ENCODE measurements at places on chromosomes 1 and 21.

DNA sequence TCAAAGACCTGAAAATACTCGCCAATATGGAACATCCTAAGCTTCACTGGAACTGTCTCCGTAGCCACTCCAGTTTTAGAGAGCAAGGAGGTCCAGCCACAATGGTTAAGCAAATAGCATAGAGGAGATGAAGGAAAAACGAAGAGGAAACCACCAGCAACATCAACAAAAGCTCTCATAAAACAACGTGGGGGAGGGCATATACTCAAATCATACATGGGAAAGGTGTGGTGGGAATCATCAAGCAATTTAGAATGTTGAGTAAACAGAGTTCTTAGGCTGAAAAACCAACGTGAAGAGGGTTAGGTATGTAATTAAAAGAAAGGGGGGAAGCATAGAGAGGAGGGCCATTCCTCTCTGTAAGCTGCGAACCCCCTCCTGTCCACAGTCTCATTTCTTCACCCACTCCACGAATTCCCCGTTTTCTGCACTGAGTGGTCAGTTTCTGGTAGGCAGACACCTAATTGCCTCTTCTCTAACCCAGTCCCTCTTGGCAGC, 1.0 kb downstream of the TMEM59 start:
- DNase-seq = peak; percentile 58

DNA sequence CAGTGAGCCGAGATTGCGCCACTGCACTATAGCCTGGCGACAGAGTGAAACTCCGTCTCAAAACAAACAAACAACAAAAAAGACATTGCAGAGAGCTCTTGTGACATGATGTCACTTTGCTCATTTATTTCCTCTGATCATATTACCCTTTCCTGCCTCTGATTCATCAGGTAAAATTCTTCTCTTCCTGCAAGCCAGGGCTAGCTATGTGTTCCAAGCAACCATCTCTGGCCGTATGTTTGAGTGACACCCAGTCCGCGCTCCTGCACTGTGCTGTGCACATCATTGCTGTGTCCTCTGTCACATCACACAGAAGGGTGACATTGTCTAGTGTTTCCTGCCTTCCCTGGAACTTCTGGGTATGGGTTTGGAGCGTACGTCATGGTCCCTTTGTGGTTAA, 251.3 kb downstream of the PCP4 start:
- DNase-seq = no peak

DNA sequence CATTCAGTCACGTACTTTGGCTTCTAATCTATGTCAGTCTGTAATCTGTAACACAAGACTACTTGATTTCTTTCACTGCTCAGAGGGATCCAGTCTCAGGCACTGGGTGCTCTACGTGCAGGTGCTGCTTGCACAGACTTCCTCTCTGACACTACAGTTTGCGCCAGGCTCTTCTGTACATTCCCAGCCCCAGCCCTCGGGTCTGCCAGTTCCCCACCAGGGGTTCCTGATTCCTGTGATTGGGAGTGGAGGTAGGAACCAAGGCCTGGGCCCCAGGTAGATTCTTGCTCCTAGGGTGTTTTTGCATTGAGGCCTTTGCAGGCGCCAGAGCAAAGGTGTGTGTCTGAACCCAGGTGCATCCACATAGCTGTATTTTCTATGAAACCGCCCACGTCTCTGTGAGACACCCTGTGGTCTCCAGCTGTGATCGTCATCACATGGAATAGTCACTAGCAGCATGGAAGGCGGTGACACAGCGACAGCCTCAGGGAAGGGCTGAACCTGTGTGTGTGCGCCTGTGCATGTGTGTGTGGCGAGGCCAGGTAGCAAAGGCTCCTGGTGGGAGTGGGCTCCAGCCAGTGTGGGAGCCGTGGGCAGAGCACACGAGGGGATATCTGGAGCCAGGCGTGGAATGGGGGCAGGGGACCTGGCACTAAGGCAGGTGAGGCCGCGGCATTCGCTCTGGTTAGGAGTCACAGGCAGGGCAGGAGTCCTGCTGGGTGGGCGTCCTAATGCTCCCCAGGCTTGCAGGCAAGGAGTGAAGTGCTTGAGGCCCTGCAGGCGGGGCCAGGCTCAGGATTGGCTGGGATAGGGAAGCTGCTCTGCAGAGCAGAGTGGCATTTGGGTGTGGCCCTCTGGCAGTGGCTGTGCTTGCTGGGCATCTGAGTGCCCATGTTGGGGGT, 5.2 kb downstream of the GJC2 start:
- DNase-seq = no peak

DNA sequence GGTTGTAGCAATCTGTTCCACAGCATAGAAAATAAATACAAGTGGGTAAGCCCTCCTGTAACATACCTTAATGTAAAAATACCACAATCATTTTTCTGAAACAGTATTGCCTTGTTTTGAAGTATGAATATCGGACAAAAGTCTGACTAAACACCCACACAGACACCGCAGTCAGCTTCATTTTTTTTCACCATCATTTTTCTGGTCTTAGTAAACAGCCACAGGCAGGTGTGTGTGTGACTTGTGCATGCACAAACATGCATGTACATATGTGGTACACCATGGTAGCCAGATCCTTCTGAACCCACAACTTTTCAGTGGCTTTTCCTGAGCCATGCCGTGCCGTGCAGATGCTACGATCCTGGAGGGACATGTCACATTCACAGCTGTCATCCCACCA, 261.7 kb downstream of the PCP4 start:
- DNase-seq = no peak

GRCh38 chr1:226332947-226333346, 24.0 kb upstream of the LIN9 start:
- no peak for DNase-seq

DNA sequence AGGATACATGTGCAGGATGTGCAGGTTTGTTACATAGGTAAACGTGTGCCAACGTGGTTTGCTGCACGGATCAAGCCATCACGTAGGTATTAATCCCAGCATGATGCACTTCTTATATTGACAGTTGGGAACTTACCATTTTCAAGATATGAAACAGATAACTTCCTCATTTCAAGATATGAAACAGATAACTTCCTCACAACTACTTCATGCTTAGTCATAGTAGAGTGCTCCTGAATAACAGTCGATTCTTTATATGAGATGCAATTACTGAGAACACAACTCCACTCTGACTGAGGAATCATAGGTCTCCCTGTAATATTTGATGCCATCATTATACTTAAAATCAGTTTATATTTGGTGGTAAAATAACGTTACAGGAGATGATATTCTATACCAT, 1124.3 kb downstream of the AMY1C start:
- DNase-seq = no peak

GRCh38 chr21:25573409-25574206, 33.7 kb downstream of the MRPL39 start:
- no peak for DNase-seq
